ENCODE measurements at places on chromosomes 5 and 9. TPM values are rescaled to one million over a fixed set of nuclear protein-coding genes. Genes with fewer than 3 reads are reported as not detected.

Gene GRXCR2
- total RNA-seq: not detected

Gene MCC
- 23.0 TPM for total RNA-seq

- DNase-seq: no peak
Measured at GRCh38 chr5:110851357-110851756, 112.5 kb downstream of the SLC25A46 start.

- DNase-seq: no peak
Measured at GRCh38 chr5:94102849-94103248, 361.4 kb upstream of the POU5F2 start.

GRCh38 chr9:128163523-128164306 is 3.6 kb downstream of the BBLN start:
- no peak for DNase-seq

All from endothelial cell of umbilical vein (primary cell).